MV-4-11 (cell line): ENCODE measurements at places on chromosomes 6 and 20.

DNA sequence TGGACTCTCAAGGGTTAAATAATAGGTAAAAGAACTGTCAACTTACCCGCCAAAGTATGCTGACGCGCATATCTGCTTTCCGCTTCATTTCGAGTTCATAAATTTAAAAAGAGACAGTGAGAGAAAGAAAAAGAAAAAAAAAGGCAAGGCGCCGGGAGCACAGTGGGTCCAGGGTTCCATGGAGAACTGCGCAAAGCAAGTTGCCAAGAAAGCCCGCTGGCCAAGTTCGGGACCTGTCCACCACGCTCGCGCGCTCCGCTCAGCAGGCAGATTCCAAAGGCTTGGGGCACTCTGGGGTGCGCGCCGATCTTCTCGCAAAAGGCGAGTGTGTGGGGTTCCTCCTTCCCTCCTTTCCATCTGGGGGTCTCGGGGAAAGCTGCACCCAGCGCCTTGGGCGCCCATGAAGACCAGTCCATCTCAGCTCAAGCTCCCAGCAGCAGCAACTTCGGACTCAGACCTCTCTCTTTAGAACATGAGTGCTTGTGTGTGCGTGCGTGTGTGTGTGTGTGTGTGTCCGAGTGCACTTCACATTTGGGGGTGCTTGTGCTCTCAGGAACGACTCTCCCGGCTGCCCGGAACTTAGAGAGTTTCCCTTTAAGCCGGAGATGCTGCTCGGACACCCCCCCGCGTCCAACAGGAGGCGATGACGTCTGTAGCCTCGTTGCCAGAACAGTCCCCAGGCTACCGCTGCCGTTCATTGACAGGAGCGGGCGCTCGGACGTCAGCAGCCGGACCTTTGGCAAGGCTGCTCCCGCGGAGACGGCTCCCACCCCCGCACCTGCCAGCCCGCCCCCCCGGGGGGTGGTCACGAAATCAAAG is 180.0 kb downstream of the TBXT start:
- no peak for DNase-seq

DNA sequence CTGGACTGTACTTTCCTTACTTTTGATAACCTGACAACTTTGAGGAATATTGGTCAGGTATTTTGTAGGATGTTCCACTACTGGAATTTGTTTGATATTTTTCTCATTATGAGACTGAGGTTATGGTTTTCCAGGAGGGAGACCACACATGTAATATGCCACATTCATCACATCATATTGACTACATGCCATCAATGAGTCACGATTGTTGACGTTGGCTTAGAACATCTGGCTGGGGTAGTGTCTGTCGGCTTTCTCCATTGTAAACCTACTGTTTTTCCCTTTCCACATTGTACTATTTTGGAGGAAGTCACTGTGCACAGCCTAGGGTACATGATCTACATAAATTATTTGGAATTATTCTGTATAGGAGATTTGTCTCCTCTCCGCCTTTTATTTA is 1.4 kb upstream of the STX11 start:
- no peak for DNase-seq

DNA sequence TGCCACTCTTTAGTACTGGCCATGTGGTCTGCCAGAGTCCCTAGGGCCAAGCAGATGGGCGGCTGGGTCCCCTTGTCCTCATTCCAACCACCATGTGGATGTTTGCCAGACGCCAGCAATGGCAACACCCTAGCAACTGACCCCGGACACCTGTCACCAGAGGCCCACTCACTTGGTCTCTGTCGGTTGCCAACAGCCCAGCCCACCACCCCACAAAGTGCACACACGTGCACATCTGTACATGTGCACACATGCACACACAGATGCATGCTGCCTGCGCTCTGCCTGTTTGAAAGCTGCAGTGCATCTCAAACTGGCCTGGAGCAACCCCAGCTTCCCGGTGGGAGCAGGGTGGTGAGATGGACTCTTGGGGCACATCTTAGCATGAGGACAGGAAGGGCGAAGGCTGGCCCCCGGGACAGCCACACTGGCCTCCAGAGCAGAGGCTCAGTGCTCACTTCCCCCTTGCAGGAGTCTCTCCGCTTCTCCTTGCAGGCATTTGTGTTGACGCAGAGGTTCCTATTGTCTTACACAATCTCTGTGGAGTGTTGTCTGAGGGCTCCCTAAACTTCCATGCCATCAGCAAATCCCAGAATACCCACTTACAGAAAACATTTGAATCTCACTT is 54.0 kb downstream of the PSMG4 start:
- peak; percentile 58 for DNase-seq

GRCh38 chr6:106085984-106086813 is at the start of gene PRDM1:
Gene PRDM1, plus strand, starts transcription at chr6:106086336. Its CDS starts 218 bp downstream, at chr6:106086554.
- DNase-seq, result peak; percentile 95

- no peak for DNase-seq
Observed at GRCh38 chr6:110874880-110875547, 429 bp downstream of the AMD1 start.

- no peak for DNase-seq
Observed at GRCh38 chr20:49345524-49345923, 67.7 kb upstream of the ZNFX1 start.

GRCh38 chr6:122069932-122070331 is 329.5 kb upstream of the HSF2 start:
- DNase-seq, result no peak
